ENCODE measurements at places on chromosomes 11 and 22. TPM values are rescaled to one million over a fixed set of nuclear protein-coding genes. Genes with fewer than 3 reads are reported as not detected.
A peak's percentile ranks its signal among the peaks of the same experiment; 100 is the strongest.

CDHR5 gene
- 5.0 TPM for total RNA-seq

CTTN gene
- total RNA-seq = 498 TPM

DNA sequence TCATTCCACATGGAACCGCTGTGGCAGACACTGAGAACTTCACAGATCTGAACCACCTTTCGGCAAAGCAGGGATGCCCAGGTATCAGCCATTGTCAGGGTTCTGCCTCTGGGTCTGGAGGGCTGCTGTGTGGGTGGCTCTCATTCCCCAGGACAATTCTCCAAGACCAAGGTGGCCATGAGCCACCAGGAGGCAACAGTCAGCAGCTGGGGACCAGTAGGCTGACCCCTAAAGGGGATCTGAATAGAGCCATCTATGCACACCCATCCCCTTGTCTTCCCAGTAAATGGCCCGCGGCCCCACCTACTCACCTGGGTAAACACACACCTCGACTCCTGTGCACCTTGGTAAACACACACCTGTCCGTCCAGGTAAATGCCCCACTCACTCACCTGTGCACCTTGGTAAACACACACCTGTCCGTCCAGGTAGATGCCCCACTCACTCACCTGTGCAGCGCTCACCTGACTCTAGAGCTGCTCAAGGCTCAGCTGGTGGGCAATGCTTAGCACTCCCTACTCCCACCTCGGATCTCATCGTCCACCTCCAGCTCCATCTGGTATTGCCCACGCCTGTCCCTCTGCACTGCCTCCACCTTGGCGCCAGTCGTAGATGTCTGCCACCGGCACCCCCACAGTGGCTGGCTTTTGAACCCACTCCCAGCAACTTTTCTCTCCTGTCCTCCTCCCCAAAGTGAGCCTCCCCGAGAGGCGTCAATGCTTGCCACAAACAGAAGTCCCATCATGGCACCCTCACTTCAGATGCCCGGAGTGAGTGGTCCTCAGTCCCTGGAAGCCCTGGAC is 10.2 kb downstream of the SLC25A1 start:
- H3K27ac ChIP-seq = peak overlapping the region; percentile 12
- peaks cover 27% of the 10 kb centered on the region for H3K36me3 ChIP-seq
- H3K4me3 ChIP-seq = peak overlapping the region; percentile 76

DNA sequence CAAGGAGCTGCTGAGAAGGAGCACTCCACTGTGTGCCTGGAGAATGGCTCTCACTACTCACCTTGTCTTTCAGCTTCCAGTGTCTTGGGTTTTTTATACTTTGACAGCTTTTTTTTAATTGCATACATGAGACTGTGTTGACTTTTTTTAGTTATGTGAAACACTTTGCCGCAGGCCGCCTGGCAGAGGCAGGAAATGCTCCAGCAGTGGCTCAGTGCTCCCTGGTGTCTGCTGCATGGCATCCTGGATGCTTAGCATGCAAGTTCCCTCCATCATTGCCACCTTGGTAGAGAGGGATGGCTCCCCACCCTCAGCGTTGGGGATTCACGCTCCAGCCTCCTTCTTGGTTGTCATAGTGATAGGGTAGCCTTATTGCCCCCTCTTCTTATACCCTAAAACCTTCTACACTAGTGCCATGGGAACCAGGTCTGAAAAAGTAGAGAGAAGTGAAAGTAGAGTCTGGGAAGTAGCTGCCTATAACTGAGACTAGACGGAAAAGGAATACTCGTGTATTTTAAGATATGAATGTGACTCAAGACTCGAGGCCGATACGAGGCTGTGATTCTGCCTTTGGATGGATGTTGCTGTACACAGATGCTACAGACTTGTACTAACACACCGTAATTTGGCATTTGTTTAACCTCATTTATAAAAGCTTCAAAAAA is 72.6 kb downstream of the NCAPD3 start:
- H3K27ac ChIP-seq = no peak overlapping the region
- H3K27me3 ChIP-seq = no peaks in the 10 kb centered on the region
- DNase-seq = no peak
- H3K4me3 ChIP-seq = no peak overlapping the region
- H3K36me3 ChIP-seq = peaks cover 32% of the 10 kb centered on the region
- no peaks in the 10 kb centered on the region for H3K4me1 ChIP-seq

DNA sequence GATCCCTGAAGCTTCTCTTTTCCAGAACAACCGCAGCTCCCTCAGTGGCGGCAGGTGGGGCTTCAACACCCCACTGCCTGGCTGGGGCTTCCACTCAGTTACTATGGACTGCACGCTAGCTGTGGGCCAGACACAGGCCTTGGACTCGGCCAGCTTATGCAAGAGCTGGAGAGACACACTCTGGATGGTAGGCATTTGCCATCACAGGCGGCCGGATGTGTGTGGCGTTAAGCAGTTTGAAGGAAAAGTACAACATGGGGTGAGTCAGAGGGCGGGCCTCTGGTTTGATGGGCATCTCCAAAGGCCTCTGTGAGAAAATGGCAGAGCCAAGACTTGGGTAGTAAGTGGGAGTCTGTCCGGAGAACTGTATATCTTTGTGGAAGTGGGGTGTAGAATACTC is 17.6 kb downstream of the KCNJ4 start:
- H3K4me1 ChIP-seq = no peaks in the 10 kb centered on the region
- H3K27ac ChIP-seq = no peak overlapping the region

DNA sequence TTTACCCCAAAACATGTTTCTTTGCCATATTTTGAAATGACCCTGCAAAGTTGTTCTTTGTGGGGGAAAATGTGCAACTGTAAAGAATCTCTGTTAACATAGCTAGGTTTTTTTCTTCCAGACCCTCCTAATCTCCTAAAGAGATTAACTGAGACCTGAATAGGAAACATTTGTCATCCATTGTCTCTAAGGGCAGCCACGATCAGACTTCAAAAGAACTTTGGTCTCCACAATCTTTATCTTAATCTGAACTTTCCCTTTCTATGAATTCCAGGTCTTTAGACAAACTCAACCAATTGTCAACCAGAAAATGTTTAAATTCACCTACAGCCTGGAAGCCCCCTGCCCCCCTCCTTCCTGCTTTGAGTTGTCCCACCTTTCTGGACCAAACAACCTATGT is 4.6 kb upstream of the LGALS12 start:
- peaks cover 20% of the 10 kb centered on the region for H3K4me1 ChIP-seq
- no peak overlapping the region for H3K27ac ChIP-seq
- H3K27me3 ChIP-seq = no peaks in the 10 kb centered on the region
- H3K36me3 ChIP-seq = peaks cover 4% of the 10 kb centered on the region

DNA sequence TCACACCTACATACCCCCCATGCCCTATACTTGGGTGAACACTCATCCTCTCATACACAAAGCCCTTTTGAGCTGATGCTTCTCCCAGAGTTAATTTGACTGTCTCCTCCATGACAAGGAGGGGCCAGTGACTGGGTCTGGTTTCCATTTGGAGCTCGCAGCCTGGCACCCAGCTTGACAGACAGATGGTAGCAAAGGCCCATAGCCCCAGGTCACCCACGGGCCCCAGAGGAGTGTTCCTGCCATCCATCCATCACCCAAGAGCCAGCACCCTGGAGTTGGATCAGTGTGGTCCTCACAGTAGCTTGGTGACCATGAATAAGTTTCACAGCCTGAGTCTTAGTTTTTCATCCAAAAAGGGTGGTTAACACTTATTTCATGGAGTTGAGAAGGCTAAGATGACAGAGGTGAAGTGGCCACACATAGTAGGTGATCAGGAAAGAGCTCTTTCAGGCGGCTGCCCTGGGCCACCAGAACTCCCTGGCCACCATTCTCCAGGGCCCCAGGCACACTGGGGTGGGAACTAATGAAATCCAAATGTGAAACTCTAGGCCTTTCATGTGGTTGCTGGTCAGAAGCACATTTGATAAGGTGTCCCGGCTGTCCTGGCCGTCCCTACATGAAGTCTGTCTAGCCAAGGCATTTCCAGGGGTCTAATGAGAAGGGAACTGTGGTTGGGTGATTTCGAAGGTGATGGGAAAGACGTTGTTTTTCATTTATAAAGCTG is 42.4 kb downstream of the LIF start:
- peaks cover 71% of the 10 kb centered on the region for H3K4me1 ChIP-seq
- H3K4me3 ChIP-seq = no peak overlapping the region
- H3K36me3 ChIP-seq = peaks cover 55% of the 10 kb centered on the region

- DNase-seq = no peak
- H3K27ac ChIP-seq = no peak overlapping the region
- no peaks in the 10 kb centered on the region for H3K4me1 ChIP-seq
- H3K27me3 ChIP-seq = peaks cover 57% of the 10 kb centered on the region
Measured at GRCh38 chr11:125128450-125128849, 17.0 kb upstream of the TMEM218 start.

All from Calu3 (cell line).